ENCODE measurements at places on chromosomes 3 and 15.

GRCh38 chr3:36397841-36398240 is 17.5 kb downstream of the STAC start:
- DNase-seq: no peak

DNA sequence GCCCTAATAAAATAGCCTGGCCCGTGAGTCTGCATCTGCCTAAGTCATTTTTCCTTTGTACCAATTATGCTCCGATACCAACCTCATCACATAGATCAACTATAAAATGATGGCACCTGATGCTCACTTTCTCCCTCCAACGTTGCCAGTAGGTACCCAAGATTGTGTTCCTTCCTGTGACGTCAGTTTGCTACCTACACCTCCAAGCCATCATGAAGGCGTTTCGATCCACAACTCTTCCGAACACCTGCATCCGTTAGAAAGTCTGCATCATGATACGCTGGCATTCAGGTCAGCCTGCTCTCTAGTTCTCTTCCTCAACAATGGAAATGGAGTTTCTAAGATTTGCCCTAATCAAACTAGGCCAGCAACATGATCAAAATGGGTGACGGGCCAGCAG is 7.7 kb downstream of the PKM start:
- no peak for DNase-seq

- DNase-seq: no peak
Observed at GRCh38 chr3:187621881-187622280, 48.3 kb downstream of the SST start.

- DNase-seq: no peak
Observed at GRCh38 chr15:28900892-28901586, 15.3 kb downstream of the APBA2 start.

DNA sequence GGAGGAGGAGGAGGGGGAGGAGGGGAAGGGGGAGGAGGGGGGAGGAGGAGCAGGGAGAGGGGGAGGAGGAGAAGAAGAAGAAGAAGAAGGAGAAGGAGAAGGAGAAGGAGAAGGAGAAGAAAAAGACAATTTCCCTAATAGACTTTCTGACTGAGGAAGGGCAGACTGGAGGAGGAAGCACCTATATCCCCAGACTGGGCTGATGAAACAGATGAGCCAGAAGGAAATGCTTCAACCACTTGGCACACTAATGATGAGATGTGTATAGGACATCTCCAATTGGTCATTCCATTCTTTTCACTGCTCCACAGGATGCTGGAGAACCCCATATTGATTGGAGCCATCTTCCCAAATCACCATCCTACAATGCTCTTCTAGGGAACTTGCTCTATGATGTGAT is 69.9 kb downstream of the LYZL4 start:
- no peak for DNase-seq

DNA sequence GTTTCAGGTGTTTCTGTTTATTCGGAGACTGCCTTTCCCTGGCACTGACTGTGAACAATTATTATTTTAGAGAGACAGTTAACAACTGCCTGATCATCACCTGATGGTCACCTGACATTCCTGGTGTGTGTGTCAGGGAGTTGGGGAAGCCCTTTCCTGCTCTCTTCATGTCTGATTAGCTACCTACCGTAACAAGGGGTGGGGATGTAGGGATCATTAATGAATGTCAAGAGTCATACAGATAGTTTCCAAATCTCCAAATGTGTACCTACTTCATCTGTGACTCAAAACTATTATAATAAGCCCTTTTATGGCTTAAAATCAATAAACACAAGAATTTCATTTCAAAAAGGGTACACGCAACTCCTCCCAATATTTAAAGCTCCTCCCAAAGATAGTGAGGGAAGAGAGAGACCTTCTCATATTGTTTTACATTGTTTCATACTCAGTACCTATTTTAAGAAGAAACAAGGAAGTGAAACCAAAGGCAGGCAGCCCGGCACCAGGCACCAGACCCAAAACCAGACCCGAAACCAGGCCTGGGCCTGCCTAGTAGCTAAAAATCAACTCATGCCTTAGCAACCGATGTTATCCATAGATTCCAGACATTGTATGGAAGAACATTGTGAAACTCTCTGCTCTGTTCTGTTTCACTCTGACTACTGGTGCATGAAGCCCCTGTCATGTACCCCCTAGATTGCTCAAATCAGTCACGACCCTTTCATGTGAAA is 844.9 kb upstream of the ALCAM start:
- DNase-seq: no peak

- no peak for DNase-seq
Observed at GRCh38 chr3:115671761-115672455, 48.6 kb downstream of the GAP43 start.

- no peak for DNase-seq
Observed at GRCh38 chr3:39548282-39548681, 80.8 kb downstream of the MOBP start.

Measured in activated CD8-positive, alpha-beta memory T cell treated with anti-CD3 and anti-CD28 coated beads for 1 hour (primary cell).